ENCODE measurements at places on chromosomes 12 and 14.

DNA sequence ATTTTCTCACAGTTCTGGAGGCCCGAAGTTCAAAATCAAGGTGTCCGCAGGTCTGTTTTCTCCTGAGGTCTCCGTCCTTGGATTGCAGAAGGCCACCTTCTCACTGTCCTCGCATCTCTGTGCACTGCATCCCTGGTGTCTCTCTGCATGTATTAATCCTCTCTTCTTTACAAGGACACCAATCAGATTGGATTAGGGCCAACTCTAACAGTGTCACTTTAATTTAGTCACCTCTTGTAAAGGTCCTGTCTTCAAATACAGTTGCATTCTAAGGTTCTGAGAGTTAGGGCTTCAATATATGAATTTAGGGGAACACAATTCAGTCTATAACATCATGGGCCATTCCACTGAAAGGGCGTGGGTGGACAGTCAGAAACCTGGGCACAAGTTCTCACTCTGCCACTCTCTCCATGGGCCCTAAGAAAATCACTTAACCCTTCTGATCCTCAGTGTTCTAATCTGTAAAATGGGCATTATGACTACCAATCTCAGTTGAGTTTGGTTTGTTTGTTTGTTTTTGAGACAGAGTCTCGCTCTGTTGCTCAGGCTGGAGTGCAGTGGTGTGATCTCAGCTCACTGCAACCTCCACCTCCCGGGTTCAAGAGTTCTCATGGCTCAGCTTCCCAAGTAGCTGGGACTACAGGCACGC, 41.6 kb upstream of the FGD4 start:
- DNase-seq, result no peak

DNA sequence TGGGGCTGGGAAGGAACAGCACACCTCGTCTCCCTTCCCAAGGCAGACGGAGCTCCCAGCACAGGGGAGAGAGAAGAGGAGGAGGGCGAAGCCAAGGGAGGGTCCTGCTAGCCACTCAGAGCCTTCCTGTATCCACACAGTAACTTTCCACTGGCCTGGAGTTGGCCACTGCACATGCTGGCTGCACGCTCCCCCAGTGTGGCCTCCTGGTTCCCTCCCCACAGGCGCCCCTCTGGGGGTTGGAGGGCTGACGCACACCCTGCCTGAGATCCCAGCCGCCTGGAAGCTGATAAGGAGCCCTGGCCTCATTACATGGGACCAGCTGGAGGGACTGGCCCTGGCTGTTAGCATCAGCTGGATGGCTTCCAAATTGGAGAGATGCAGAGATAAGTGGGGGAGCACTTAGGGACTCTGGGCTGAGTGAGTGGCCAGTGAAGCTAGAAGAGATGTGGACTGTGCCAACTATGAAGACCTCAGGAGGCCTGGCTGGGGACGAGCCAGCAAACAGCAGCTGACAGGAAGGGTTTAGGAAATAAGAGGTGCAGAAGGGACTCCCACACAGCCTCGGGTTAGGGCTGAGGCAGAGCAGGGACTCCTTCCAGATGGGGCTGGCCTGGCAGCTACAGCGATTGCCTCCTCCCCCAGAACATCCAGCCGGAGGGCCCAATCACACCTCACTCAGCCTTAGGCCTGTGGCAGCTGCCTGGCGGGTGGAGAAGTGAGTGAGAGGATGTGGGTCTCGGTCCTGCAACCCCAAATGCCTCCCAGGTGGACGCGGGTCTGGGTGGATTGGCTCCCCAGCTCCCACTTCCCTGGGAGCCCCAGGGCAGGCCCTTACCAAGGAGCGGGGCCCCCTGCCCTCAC, 26.3 kb upstream of the BCDIN3D start:
- DNase-seq, result peak; percentile 94

DNA sequence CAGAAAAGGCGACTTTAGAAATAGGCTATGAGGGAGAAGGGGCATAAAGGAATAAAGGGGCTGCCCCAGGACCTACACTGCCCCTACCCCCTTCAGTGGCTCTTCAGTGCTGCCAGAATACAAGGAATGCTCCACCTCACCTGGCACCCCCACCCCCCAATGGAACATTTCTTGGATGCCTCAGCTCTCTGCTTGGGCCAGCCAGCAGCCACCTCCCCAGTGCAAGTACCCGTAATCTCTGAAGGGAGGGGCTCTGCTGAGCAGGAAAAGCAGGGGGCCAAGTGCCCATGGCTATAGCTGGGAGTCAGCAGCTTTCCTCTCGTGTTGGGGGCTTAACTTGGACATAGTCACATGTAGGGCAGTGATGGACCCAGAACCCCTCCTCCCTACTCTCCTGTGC, 33.3 kb downstream of the BAZ2A start:
- no peak for DNase-seq

GRCh38 chr12:16504200-16504599, 101.8 kb downstream of the LMO3 start:
- no peak for DNase-seq

- DNase-seq, result peak; percentile 20
Observed at GRCh38 chr14:55731881-55732498, 152.0 kb downstream of the KTN1 start.

- DNase-seq, result no peak
Observed at GRCh38 chr12:67437011-67437410, 167.9 kb downstream of the CAND1 start.

DNA sequence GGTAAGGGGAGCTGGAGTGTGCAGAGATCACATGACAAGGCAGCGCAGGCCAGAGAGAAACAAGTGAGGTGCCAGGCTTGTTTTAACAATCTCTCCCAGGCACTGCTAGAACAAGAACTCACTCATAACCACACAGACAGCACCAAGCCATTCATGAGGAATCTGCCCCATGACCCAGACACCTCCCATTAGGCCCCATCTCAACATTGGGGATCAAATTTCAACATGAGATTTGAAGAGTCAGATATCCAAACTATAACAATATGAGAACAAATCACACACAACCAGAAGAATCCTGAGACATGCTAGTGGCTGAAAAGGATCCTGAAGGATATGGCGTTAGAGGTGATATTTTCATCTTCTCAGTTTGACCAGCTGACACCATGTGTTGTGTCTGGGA, 21.9 kb downstream of the OR6J1 start:
- DNase-seq, result no peak

DNA sequence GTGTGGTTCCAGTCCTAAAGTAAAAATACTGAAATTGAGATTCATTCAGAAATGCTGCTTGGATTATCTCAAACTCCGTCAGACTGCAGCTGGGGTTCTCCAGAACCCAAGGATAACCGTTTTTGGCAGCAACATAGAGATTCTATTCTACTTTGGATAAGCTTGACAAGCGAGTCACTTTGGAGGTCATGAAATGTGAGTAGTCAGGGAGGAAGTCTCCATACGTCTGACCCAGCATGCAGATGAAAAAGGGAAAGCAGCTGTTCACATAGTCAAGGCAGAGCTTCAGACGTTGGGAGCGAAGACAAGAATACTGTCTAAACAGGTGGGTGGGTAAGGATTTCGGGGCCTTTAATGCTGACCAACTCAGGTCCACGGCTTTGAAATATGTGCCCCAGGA, 14.9 kb upstream of the HSP90B1 start:
- DNase-seq, result no peak

DNA sequence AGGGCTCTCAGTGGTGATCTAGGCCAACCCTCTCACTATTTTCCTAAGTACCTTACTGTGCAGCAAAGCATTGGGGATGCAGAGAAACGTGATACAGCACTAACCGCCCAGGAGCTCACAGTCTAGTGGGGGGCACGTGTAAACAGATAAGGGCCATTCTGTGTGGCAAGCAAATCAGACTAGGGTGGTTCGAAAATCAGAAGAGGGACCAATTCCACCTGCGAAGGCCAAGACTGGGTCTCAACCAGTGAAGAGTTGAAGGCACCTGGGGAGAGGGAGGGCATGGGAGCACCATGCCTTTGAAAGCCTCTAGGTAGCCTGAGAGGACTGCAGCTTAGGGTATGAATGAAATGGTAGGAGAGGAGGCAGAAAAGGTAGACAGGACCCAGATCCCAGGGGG, 2.2 kb downstream of the PITPNM2 start:
- no peak for DNase-seq

GRCh38 chr14:91873471-91874415, 6.4 kb upstream of the TC2N start:
- DNase-seq, result peak; percentile 78

DNA sequence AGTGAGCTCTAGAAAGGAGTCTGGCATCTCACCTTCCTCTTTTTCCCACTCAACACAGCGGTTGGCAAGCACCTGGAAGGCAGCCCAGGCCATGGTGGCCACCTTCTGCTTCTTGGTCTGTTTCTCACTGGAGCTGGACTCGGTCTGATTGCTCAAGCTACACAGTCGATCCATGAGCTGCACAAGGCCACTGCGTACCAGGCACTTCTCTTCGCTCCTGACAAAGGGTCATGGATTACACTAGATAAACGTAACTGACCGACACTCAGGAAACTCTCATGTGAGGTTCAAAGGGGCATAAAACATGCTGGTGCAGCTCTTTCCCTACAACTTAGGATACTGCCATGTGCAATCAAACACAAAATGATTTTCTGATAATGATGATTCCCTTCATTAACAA, 113.7 kb downstream of the TRAFD1 start:
- DNase-seq, result no peak

DNA sequence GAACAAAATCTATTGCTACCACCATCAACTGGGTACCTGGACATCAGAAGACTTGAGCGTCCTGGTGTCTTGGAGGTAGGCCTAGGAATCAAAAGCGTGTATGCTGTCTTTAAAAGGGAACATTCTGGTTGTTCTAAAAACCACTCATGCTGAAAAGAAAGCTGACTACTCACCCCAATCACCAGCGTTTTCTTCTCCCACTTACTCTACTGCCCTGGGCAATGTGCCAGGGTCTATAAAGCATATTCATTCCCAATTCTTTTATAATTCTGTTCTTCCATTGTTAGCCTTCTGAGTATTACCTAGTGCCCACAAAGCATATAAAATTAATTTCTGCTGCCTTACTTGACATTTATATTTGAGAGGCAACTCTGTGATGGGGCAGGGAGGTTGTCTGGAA, 133.4 kb downstream of the KCNA5 start:
- no peak for DNase-seq

DNA sequence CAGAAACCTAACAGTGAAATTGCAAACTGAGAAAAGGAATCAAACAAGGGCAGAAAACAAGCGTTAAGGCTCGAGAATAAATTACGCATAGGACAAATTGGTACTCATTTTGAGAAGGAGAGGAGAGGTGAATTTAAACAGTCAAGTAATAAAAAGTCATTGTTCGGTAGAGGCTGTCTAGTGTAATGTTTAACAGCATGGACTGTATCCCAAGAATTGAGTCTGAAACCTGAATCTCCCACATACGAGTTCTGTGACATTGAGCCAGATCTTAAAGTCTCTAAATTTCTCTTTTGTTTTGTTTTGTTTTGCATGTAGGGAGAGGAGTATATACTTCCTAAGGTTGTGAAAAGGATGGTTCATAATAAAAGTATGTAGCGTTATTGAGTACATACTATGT, 216.5 kb upstream of the BTG1 start:
- no peak for DNase-seq

GRCh38 chr14:37223947-37224474, 26.3 kb downstream of the MIPOL1 start:
- DNase-seq, result no peak

- peak; percentile 50 for DNase-seq
Observed at GRCh38 chr12:46160101-46160980, 108.5 kb downstream of the SLC38A1 start.

DNA sequence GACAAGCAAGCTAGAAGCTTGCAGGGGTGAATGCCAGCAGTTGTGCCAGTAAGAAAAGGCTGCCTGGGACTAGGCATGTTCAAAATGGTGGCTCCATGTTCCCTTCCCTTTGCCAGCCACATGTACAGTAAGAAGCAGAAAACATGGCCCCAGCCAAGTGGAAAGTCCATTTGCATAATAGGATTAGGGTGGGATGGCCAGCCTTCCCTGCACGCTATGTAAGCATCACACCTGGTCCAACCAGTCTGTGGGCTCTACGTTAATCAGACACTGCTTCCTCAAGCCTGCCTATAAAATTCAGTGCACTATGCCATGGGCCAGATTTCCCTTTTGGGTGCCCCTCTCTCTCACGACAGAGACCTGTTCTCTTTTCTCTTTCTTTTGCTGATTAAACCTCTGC, 288.4 kb downstream of the GXYLT1 start:
- no peak for DNase-seq

GRCh38 chr12:26535826-26536225, 297.2 kb downstream of the ITPR2 start:
- no peak for DNase-seq

- DNase-seq, result no peak
Observed at GRCh38 chr12:14018080-14018479, 36.7 kb upstream of the GRIN2B start.

GRCh38 chr12:122850695-122851350, 15.6 kb downstream of the HIP1R start:
- DNase-seq, result no peak

DNA sequence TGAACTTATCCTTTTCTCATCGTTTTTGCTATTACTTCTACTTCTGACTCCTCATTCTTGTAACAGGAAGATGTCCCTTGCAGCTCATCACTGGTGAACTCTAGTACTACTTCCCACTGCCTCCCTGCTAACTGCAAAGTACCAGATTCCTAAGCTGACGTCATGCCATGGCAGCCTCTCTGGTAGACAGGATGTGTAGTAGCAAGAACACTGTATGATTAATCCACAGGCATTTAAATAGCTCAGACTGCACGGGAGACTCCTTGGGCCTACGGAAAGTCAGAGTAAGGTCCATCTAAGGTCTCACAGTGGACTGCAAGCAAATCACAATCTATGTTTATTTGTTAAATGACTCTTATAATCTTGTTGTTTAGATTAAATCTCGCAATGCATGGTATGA, 43.5 kb downstream of the DNAI7 start:
- no peak for DNase-seq

DNA sequence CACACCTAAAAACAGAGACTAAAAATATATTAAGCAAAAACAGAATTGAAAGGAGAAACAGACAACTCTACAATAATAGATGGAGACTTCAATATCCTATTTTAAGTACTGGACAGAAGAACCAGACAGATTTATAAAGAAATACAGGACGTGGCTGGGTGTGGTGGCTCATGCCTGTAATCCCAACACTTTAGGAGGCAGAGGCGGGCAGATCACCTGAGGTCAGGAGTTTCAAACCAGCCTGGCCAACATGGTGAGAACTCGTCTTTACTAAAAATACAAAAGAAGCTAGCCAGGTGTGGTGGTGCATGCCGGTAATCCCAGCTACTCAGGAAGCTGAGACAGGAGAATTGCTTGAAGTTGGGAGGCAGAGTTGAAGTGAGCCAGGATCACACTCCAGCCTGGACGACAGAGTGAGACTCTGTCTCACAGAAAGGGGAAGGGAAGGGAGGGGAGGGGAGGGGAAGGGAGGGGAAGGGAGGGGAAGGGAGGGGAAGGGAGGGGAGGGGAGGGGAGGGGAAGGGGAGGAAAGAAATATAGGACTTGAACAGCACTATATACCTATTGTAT, 53.0 kb downstream of the CDK17 start:
- no peak for DNase-seq

DNA sequence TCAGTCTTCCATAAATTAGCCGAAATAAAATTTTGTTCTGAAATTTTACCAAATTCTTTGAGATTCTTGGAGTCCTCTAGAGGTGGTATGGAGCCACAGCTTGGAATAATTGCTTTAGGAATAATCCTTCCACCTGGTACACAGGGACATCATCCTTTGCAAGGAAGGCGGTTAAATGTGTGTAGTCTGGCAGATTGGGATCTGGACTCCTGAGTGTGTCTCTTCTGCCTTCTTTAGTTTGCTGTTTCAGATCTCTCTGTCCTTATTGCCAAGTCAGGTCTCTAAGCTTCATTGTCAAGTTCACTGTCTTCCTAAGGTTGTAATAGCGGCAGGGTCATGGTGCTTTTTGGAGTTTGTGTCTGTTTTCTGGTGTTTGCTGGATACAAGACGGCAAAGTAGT, 393.9 kb upstream of the RGS6 start:
- DNase-seq, result no peak

- DNase-seq, result peak; percentile 48
Observed at GRCh38 chr12:106301611-106302321, 767 bp upstream of the TCP11L2 start.

Data from NCI-H2029 (cell line).